ENCODE measurements at places on chromosomes 4 and X. TPM values are rescaled to one million over a fixed set of nuclear protein-coding genes. Genes with fewer than 3 reads are reported as not detected.

- no peak for DNase-seq
Measured at GRCh38 chr4:79022529-79022928, 83.3 kb upstream of the PAQR3 start.

- no peak for DNase-seq
Measured at GRCh38 chrX:93461060-93461459, 212.3 kb downstream of the NAP1L3 start.

DNA sequence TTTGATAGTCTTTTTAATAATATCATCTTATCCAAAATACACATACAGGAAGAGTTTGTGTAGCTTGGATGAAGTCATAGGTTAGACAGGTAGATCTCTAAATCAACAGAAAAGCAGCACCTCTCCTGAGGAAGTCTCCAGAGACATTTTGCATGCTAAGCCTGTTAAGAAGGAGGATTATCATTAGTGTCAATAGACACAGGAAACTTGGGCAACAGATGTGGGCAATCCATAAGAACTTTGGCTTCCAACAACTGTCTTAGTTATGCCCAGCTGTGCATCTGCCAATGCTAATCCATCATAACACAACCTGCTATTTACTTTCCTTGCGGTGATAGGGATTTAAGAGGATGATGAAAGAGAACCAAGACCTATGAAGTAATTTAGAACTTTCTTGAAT is 1052.6 kb downstream of the RPA4 start:
- DNase-seq: no peak

GRCh38 chr4:163600727-163601126 is 106.2 kb downstream of the TMA16 start:
- no peak for DNase-seq

- no peak for DNase-seq
Measured at GRCh38 chr4:15427161-15427560, 672 bp upstream of the C1QTNF7 start.

GRCh38 chr4:20666012-20666860 is 34.0 kb upstream of the PACRGL start:
- DNase-seq: no peak

GRCh38 chr4:31237233-31237632 is 517.1 kb downstream of the PCDH7 start:
- no peak for DNase-seq

DNA sequence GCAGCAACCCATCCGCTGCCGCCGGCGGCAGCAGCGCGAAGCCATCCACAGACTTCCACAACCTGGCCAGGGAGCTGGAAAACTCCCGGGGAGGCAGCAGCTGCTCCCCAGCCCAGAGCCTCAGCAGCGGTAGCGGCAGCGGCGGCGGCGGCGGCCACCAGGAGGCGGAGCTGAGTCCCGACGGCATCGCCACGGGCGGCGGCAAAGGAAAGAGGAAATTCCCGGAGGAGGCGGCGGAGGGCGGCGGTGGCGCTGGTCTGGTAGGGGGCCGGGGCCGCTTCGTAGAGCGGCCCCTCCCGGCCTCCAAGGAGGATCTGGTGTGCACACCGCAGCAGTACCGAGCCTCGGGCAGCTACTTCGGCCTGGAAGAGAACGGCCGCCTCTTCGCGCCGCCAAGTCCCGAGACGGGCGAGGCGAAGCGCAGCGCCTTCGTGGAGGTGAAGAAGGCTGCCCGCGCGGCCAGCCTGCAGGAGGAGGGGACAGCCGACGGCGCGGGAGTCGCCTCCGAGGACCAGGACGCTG is 4.9 kb downstream of the PRDM8 start:
- DNase-seq: no peak

GRCh38 chr4:156968479-156968984 is 3.1 kb downstream of the PDGFC start:
- no peak for DNase-seq

DNA sequence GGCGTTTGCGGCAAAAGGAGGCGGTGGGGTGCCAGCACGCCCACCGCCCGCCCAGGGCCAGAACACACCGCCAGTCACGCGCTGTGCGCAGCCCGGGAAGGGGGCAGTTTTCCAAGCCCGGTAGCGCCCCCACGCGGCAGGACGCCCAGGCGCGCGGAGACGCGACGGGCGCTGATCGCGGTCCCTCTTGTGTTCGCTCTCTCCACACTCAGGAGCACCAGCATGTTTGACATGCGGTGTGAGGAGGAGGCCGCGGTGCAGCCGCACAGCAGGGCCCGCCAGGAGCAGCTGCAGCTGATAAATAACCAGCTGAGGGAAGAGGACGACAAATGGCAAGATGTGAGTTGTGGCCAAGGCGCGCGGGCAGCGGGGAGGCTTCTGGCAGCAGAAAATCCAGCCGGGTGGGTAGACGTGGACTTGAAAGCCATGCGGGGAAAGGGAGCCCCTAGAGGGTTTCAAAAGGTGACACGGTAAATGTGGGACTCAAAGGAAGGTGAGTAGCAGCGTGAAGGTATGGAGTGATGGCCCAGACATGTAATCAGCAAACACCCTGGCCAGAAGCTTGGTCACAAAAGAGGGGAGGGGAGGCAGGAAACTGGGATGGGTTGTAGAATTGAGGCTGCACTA is 104.1 kb downstream of the PHOX2B start:
- DNase-seq: peak; percentile 76

GRCh38 chrX:52988985-52989917 is 30.9 kb upstream of the FAM156A start:
- DNase-seq: no peak

- peak; percentile 15 for DNase-seq
Measured at GRCh38 chr4:3241898-3242524, 6.9 kb upstream of the MSANTD1 start.

DNA sequence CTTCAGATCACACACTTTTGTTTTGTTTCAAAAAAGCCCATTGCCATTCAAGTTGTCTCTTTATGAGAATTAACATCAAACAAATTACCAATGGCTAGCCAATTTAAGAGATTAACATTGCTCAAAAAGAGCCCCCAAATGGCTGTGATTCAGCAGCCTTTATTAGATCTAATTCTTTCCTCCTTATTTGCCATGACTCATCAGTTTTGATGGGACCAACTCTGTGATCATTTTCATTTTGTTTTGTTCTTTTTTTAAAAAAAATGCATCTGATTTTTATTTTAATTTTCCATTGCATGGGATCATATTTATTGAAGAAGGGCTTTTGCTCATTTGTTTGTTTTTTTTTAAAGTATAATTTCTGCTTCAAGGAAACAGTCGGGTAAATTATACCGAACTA is 161.6 kb upstream of the FRMPD4 start:
- no peak for DNase-seq

DNA sequence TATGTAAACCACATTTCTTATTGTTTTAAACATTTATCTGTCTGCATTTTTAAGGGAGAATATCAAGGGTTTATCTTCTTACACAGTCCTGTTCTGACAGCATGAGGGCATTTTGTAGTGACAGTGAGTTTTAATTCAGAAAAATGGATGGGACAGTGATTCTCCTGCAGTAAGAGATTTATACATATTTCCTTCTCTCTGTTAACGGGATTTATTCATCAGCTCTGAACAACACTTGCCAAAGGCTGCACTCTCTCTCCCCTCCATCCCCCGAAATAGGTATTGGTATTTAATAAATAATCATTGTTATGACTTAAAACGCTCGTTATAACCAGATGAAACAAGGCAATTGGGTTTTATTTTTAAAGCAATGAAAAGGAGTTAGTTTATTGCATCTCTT is 410.9 kb downstream of the STIM2 start:
- DNase-seq: no peak

DNA sequence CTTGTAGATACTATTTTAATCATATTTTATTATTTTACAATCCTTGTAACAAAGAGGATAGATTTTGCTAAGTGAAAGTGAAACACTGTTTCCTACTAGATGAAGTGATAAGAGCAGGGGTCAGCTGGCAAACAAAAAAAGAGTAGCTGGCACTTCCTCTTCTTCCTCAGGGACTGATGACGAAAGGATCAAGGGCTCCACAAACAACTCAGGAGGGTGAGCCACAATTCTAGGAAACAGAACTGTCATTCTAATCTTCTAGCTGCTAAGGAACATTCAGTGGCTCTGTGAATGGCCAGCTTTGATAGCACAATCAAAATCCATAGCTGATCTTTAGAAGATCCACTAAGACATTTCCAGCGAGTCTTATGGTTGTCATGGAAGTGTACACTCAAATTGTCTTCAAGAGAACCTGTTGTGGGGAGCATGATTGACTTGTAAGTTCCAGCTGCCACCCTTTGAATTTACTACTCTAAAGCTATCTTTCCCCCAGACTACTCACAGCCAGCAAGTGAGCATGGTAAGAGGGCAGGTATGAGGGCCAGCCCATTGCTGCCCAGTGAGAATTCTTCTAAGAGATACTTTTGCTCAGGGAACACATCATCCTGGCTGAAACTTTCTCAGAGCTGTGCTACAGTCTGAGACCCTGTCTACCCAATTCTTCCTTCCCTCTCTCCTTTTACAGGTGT is 275.7 kb upstream of the RASGEF1B start:
- no peak for DNase-seq

DNA sequence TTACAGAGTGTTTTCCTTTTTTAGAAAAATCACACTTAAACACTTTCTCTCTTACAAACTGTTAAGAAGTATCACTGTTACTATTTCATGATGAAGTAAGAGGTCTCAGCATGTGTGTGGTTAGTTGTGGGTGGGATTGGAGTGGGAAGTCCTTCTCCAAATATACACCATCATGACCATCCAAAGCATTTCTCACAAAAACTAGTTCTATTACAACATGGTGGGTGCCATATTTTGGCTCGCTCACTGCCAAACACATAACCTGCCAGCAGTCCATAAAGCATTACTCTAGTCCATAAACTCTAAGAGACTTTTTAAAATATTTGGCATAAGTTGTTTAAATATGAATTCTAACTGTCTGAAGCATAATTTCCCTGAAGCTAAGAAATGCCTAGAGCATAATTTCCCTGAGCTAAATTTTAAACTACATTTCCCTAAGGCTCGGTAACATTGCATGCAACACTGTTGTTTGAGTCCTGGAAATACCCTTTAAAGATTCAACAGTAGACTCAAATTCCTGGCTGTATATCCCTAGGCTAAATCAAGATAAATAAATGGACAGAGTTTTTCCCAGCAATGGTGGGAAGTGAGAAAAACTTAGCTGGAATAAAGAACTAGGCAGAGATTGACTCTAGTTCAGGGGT is 415.0 kb upstream of the INTU start:
- DNase-seq: no peak

DNA sequence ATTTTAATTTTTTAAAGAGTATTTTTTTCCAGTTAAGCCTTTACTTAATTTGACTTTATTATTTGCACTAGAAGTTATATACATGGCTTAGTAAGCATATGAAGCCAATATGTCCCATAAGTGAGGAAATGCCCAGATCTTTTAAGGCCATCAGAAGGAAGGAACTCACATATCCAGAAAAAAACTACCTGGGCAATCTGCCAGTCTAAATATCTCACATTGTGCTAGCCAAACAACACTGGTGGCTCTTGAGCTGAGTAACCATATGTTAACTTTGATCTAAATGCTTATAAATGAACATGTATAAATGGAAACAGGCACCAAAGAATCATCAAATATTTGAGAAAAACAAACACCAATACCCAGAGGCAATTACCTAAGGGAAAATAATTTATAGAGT is 138.6 kb upstream of the APOOL start:
- DNase-seq: no peak

GRCh38 chrX:52923781-52924241 is 26.7 kb downstream of the FAM156B start:
- no peak for DNase-seq

DNA sequence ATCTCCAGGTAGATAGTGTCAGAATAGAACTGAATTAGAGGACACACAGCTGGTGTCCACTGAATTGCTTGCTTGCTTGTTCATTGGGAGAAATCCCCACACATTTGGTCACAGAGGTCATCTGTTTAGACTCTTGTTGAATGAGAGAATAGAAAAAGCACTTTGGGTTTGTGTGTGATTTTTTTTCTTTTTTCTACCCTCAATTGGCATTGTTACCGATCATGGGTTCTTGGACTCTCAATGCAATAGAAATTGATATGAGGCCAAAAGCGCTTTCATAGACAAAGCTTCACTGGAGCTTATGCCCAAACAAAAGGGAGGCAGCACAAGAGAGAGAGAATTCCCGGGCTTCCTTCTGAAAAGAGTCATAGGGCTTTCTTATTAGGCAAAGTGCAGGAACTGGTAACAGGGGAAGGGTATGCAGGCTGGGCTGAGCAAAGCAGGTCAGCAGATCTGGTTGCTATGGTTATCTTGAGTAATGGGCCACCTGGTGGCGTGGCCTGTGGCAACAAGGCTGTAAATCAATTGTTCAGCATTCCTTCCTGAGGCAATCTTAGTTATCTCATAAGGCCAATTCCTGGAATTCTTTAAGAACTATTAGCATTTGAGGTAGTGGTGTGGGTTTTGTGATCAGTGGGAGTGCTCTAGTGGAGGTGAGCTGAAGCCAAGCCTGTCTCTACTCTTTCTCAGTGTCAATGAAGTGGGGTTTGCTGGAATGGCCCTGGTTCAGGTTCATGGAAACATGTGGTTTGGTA is 5.3 kb upstream of the GPR82 start:
- DNase-seq: no peak

GRCh38 chrX:151397741-151398070 is 700 bp downstream of the VMA21 start:
- no peak for DNase-seq

DNA sequence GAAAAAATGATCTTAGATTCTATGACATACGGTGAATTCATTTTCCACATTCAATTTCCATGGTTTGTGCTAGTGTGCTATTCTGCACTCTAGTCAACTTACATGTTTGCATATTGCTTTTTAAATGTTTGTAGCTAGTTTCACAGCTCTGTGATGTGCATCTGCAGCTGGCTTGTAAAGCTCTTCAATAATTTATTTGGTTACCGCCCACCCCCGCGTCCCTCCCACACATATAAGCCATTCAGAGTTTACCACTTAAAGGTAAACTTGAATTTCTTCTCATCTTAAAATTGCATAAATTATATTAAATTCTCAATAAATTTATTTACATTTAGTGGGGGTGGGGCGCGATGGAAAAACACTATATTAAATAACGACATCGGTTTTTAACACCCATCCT is 291 bp upstream of the NBDY start:
- no peak for DNase-seq

GRCh38 chr4:74376888-74377483 is 12.0 kb downstream of the EREG start:
- DNase-seq: no peak

DNA sequence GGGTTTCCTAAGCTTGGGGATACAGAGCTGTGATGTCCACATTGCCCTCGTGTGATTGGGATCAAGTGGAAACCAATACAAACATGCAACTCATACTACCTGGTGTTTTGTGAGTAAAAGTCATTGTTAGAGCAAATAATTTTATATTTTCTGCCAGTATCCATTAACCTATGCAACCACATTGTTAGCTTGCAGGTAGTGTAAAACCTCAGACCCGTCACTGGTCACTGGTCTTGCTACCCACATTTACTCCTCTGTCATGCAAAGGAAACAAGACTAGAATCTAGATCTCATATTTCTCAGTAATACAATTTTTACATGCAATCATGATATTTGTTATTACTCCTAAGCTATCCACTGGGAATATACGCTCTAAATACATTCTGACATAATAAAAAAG is 324.3 kb upstream of the NDST4 start:
- no peak for DNase-seq

The PPP1R2C gene
- total RNA-seq: not detected

The NUDT6 gene
- total RNA-seq: 11.1 TPM

The PAGE2 gene
- total RNA-seq: not detected

The AWAT2 gene
- total RNA-seq: not detected

The NPY5R gene
- total RNA-seq: 5.1 TPM

The RHOXF1 gene
- not detected for total RNA-seq

The ANXA5 gene
- 348 TPM for total RNA-seq

The SSX2 gene
- total RNA-seq: not detected

The ANOS1 gene
- total RNA-seq: 36.9 TPM

The SPIN4 gene
- 9.9 TPM for total RNA-seq

The IL1RAPL1 gene
- 24.5 TPM for total RNA-seq

The GAGE12F gene
- total RNA-seq: not detected

The DACH2 gene
- total RNA-seq: 9.0 TPM

The LCORL gene
- total RNA-seq: 32.5 TPM

Measured in spinal cord (tissue), 10 donors.